ENCODE measurements at places on chromosomes 4 and X. TPM values are rescaled to one million over a fixed set of nuclear protein-coding genes. Genes with fewer than 3 reads are reported as not detected.

DNA sequence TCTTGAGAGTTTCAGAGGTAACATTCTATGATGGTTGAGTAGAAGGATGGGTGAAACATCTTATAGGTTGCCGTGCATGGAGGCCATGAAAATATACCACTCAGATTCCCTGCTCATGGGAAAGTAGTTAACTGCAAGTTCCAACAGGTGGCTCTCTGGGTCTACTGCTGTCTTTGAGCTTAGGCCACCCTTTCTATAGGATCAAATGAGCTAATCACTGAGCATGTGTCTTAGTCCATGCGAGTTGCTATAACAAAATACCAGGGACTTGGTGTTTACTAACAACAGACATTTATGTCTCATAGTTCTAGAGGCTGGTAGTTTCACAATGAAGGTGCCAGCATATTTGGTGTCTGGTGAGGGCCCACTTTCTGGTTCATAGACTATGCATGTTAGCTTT is 144.8 kb upstream of the UNC5C start:
- H3K4me3 ChIP-seq: no peak overlapping the region
- peaks cover 2% of the 10 kb centered on the region for H3K4me1 ChIP-seq
- no peaks in the 10 kb centered on the region for H3K27me3 ChIP-seq
- no peaks in the 10 kb centered on the region for H3K36me3 ChIP-seq
- DNase-seq: no peak

- H3K4me1 ChIP-seq: peaks cover 2% of the 10 kb centered on the region
- H3K4me3 ChIP-seq: no peak overlapping the region
- no peaks in the 10 kb centered on the region for H3K36me3 ChIP-seq
- DNase-seq: no peak
- peaks cover 3% of the 10 kb centered on the region for H3K27me3 ChIP-seq
These were observed 146.4 kb upstream of the DIAPH2 start for GRCh38 chrX:96538104-96538725.

GRCh38 chr4:61527888-61528287 is 327.8 kb downstream of the ADGRL3 start:
- DNase-seq: no peak
- no peaks in the 10 kb centered on the region for H3K36me3 ChIP-seq
- H3K27me3 ChIP-seq: no peaks in the 10 kb centered on the region
- H3K27ac ChIP-seq: no peak overlapping the region
- H3K4me1 ChIP-seq: peaks cover 16% of the 10 kb centered on the region
- no peak overlapping the region for H3K4me3 ChIP-seq

GRCh38 chr4:110289601-110290100 is 91.2 kb upstream of the ELOVL6 start:
- H3K4me1 ChIP-seq: no peaks in the 10 kb centered on the region
- DNase-seq: no peak
- no peak overlapping the region for H3K4me3 ChIP-seq

The NSG1 gene
- 55.0 TPM for total RNA-seq

The MSX1 gene
- 5.0 TPM for total RNA-seq

- peaks cover 4% of the 10 kb centered on the region for H3K27me3 ChIP-seq
- H3K4me1 ChIP-seq: no peaks in the 10 kb centered on the region
- H3K36me3 ChIP-seq: peaks cover 2% of the 10 kb centered on the region
- H3K27ac ChIP-seq: no peak overlapping the region
- DNase-seq: no peak
- no peak overlapping the region for H3K4me3 ChIP-seq
These were observed 187.1 kb upstream of the BCOR start for GRCh38 chrX:40284852-40285251.

DNA sequence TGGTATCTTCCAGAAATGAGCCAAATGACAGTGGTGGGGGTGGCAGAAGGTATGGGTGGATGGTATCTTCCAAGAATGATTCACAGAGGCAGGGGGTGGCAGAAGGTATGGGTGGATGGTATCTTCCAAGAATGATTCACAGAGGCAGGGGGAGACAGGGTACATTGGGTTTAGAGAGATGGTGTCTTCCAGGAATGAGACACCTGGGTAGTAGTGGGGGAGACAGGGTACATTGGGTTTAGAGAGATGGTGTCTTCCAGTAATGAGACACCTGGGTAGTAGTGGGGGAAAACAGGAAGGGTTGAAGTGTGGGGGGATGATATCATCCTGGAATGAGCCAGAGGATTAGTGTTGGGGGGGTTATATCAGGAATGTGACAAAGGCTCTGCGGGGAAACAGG is 62.0 kb downstream of the MAOA start:
- no peak overlapping the region for H3K27ac ChIP-seq
- H3K36me3 ChIP-seq: peaks cover 4% of the 10 kb centered on the region
- no peak for DNase-seq
- no peak overlapping the region for H3K4me3 ChIP-seq

GRCh38 chrX:22445880-22446279 is 173.2 kb downstream of the CBLL2 start:
- no peaks in the 10 kb centered on the region for H3K27me3 ChIP-seq
- no peak overlapping the region for H3K4me3 ChIP-seq
- H3K27ac ChIP-seq: no peak overlapping the region
- peaks cover 2% of the 10 kb centered on the region for H3K36me3 ChIP-seq

- no peaks in the 10 kb centered on the region for H3K27me3 ChIP-seq
- H3K4me1 ChIP-seq: no peaks in the 10 kb centered on the region
- no peaks in the 10 kb centered on the region for H3K36me3 ChIP-seq
- no peak overlapping the region for H3K4me3 ChIP-seq
These were observed 33.4 kb downstream of the ARHGEF6 start for GRCh38 chrX:136747003-136747986.

DNA sequence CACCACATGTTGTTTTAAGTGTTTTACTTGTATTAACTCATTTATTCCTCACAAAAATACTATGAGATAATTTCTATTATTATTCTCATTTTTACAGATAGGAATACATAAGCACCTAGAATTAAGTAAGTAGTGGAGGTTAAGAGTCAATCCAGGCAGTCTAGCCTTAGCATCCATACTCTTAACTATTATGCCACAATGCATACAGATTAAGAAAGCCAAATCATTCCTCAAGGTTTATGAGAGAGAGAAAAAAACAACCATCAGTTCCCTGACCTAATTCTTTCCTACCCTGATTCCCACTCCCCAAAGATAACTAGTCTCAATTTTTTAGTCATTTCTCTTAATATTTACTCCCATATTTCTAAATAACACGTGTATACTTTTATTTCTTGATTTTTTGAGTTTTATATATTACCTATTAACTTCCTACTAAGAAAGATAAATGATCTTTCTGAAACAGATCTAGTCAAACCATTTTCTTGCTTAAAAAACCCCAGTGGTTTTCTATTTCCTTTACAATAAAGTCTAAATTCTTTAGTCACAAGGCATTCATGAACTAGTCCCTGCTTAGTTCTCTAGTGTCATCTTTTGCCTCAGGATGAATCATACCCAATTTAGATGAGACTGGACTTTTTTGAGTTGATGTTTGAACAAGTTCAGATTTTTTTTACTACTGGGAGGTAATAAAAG is 16.0 kb downstream of the UBA6 start:
- H3K36me3 ChIP-seq: peaks cover 10% of the 10 kb centered on the region
- DNase-seq: no peak
- H3K4me1 ChIP-seq: no peaks in the 10 kb centered on the region
- no peaks in the 10 kb centered on the region for H3K27me3 ChIP-seq
- H3K4me3 ChIP-seq: no peak overlapping the region
- no peak overlapping the region for H3K27ac ChIP-seq

DNA sequence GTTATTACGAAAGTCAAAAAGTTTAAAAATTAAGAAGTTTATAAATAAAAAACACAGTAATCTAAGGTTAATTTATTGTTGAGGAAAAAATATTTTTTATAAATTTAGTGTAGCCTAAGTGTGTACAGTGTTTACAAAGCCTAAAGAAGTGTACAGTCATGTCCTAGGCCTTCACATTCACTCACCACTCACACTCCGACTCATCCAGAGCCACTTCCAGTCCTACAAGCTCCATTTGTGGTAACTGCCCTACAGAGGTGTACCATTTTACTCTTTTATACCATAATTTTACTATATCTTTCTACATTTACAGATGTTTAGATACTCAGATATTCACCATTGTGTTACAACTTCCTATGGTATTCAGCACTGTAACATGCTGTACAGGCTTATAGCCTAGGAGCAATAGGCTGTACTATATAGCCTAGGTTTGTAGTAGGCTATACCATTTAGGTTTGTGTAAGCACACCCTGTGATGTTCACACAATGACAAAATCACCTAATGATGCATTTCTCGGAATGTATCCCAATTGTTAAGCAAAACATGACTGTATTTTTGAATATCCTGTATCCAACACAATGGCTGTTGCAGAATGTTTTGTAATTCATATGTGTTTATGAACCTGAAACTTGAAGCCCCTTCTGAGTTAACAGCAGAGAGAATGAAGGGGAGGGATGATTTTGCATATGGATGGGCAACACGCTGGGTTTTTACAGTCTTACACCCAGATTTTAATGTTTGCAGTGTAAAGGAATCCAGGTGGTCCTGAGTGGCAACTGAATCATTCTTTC is 3.1 kb downstream of the PPBP start:
- no peak overlapping the region for H3K4me3 ChIP-seq
- H3K4me1 ChIP-seq: peaks cover 4% of the 10 kb centered on the region
- H3K27ac ChIP-seq: no peak overlapping the region
- DNase-seq: no peak
- H3K27me3 ChIP-seq: peaks cover 26% of the 10 kb centered on the region
- no peaks in the 10 kb centered on the region for H3K36me3 ChIP-seq

The HTN3 gene
- not detected for total RNA-seq

The GPR119 gene
- 3.1 TPM for total RNA-seq

The CFP gene
- total RNA-seq: 0.69 TPM

DNA sequence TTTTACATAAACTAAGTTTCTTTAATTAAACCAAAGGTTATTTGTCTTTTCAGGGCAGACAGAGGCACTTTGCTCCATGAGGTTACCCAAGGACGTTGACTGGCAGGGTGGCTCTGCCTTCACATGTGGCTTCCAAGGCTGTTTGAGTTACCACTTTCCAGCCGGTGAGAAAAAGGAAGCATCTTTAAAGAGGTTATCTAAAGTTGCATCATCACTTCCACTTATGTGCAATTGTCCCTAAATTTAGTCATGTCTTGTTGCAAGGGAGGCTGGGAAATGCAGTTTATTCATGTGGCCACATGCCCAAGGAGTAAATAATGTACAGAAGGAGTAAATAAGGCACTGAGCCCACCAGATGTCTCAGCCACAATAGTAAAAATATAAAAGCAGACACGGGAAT is 29.0 kb upstream of the RAP1GDS1 start:
- no peak overlapping the region for H3K27ac ChIP-seq
- H3K36me3 ChIP-seq: no peaks in the 10 kb centered on the region
- no peaks in the 10 kb centered on the region for H3K4me1 ChIP-seq
- no peak for DNase-seq
- no peak overlapping the region for H3K4me3 ChIP-seq

The CDS1 gene
- total RNA-seq: 21.6 TPM

The SHOX gene
- not detected for total RNA-seq

DNA sequence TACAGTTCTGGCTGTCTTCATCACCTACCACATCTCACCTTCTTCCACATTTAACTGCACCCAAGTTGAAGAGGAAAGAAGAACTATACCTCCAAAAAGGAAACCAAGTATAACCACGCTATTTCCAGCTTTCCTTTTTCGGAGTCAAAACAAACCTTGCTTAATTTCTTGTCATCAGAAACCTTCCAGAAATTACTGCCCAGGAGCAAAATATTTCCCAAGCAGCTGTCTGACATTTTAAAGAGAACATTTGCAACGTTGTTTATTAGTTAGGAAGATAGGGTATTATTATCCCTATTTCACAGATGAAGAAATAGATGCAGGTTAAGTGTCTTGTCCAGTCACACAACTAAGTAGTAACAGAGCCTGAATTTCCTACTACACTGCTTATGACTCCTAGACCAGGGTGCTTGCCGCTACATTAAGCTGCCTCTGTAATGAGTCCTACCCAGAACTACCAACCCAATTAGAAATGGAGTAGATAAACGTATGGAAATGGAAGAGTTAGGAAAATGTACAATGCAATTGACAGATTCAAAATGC is 2.2 kb upstream of the ACSL4 start:
- H3K27me3 ChIP-seq: peaks cover 18% of the 10 kb centered on the region
- peaks cover 4% of the 10 kb centered on the region for H3K4me1 ChIP-seq
- no peak overlapping the region for H3K4me3 ChIP-seq
- H3K36me3 ChIP-seq: peaks cover 1% of the 10 kb centered on the region
- no peak overlapping the region for H3K27ac ChIP-seq

The TLR6 gene
- 0.89 TPM for total RNA-seq

The SH2D1A gene
- not detected for total RNA-seq

The CT45A8 gene
- not detected for total RNA-seq

The POU3F4 gene
- total RNA-seq: 0.53 TPM

DNA sequence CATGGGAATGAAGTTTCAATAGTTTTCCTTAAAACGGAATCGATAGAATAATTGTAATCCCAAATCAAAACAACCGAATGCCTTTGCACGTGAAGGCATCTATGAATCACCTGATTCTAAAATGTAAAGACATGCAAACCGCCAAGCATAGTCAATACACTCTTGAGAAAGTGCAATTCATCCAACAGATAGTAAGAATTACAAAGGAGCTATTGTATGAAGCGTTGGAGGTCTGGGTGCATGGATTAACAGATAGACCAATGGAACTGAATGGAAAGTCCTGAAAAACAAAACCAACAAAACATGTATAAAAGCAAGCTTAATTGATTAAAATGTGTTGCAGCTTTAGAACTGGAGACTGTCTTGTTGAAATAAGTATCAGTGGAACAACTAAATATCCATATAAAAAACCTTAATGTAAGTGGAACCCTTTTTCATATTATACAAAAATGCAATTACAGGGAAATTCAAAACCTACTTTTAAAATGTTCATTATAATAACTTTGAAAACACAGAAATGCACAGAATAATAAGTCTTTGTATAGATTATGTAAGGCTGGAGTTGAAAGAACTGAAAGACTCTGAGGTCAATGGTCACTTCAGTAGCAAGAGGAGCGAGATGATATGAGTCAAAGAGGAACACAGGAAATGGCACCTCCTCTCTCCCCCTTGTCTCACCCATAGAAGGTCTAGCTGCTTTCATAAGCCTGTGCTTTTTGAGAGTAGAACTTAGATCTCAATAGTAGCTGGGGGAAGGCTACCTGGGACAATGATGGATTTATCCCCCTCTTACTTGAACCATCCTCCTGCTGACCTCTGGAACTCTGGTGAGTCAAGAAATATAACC is 20.1 kb downstream of the MAGEC2 start:
- H3K36me3 ChIP-seq: peaks cover 1% of the 10 kb centered on the region
- H3K27ac ChIP-seq: no peak overlapping the region
- H3K4me1 ChIP-seq: no peaks in the 10 kb centered on the region
- H3K4me3 ChIP-seq: no peak overlapping the region
- no peaks in the 10 kb centered on the region for H3K27me3 ChIP-seq
- DNase-seq: no peak

DNA sequence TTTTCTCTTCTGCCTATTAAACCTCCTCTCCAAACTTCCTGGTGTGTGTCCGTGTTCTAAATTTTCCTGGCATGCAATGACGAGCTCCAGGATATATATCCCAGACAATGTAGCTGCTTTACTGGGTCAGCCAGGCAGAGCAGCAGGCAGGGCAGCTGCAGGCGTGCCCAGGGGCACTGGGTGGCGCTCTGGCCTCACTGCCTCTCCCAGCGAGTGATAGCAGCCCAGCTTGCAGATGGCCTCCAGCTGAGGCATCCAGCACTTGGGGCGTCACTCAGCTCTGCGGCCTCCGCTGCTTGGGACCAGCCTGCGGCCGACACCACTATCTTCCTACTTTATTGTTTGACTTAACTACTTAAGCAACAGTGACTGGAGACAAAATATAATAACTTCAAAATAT is 23.0 kb upstream of the UBA6 start:
- H3K27ac ChIP-seq: no peak overlapping the region
- no peak for DNase-seq
- H3K27me3 ChIP-seq: no peaks in the 10 kb centered on the region
- peaks cover 22% of the 10 kb centered on the region for H3K36me3 ChIP-seq
- H3K4me3 ChIP-seq: no peak overlapping the region

- H3K4me1 ChIP-seq: no peaks in the 10 kb centered on the region
- H3K36me3 ChIP-seq: no peaks in the 10 kb centered on the region
- no peak overlapping the region for H3K4me3 ChIP-seq
- H3K27me3 ChIP-seq: no peaks in the 10 kb centered on the region
- no peak overlapping the region for H3K27ac ChIP-seq
These were observed 4.9 kb downstream of the SMR3A start for GRCh38 chr4:70365479-70365878.

All from progenitor cell of endocrine pancreas (in vitro differentiated cells).